ENCODE measurements at places on chromosomes 7 and 10. TPM values are rescaled to one million over a fixed set of nuclear protein-coding genes. Genes with fewer than 3 reads are reported as not detected.

The SYT15B gene
- 0.24 TPM for total RNA-seq

The C10orf53 gene
- not detected for total RNA-seq

The SLC39A12 gene
- not detected for total RNA-seq

The PRKG1 gene
- total RNA-seq: 0.21 TPM

The FGFBP3 gene
- total RNA-seq: 1.9 TPM

The IKZF1 gene
- 0.28 TPM for total RNA-seq

The FAM237B gene
- not detected for total RNA-seq

- H3K4me1 ChIP-seq: no peaks in the 10 kb centered on the region
- H3K36me3 ChIP-seq: peaks cover 7% of the 10 kb centered on the region
- DNase-seq: no peak
- no peak overlapping the region for H3K27ac ChIP-seq
- H3K4me3 ChIP-seq: no peak overlapping the region
Observed at GRCh38 chr10:129784291-129784690, 179.8 kb downstream of the EBF3 start.

DNA sequence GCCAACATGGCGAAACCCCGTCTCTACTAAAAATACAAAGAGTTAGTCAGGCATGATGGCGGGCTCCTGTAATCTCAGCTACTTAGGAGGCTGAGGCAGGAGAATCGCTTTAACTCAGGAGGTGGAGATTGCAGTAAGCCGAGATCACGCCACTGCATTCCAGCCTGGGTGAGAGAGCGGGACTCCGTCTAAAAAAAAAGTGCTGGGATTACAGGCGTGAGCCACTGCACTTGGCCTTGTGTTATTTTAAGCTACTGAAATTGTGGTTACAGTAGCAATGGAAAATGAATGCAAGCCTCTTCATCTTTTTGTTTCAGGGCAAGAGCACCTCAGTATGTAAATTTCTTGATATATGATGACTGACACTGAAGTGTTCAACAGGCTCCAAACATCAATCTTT is 106.4 kb upstream of the IMMP2L start:
- H3K36me3 ChIP-seq: no peaks in the 10 kb centered on the region
- H3K4me1 ChIP-seq: no peaks in the 10 kb centered on the region
- no peaks in the 10 kb centered on the region for H3K27me3 ChIP-seq
- no peak overlapping the region for H3K27ac ChIP-seq
- H3K4me3 ChIP-seq: no peak overlapping the region

DNA sequence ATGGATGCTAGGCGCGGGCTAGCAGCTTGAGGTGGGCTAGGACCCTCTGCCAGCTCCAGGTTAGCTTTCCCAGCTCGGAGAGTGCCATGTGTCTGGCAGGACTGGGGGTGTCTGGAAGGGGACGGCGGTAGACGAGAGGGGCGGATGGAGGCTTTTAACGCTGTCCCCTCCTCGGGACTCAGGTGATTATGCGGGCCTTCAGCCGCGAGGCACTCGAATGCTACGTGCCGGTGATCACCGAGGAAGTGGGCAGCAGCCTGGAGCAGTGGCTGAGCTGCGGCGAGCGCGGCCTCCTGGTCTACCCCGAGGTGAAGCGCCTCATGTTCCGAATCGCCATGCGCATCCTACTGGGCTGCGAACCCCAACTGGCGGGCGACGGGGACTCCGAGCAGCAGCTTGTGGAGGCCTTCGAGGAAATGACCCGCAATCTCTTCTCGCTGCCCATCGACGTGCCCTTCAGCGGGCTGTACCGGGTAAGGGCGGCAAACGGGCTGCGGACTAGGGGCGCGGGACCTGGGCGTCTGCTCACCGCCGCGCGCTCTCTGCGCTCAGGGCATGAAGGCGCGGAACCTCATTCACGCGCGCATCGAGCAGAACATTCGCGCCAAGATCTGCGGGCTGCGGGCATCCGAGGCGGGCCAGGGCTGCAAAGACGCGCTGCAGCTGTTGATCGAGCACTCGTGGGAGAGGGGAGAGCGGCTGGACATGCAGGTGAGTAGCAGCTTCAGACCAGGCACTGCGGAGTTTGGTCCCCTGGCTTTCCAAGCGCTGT is 1.1 kb downstream of the CYP26A1 start:
- peaks cover 31% of the 10 kb centered on the region for H3K36me3 ChIP-seq
- peaks cover 10% of the 10 kb centered on the region for H3K27me3 ChIP-seq
- DNase-seq: no peak
- H3K4me1 ChIP-seq: peaks cover under 1% of the 10 kb centered on the region
- H3K4me3 ChIP-seq: peak overlapping the region; percentile 81

- H3K4me1 ChIP-seq: peaks cover 11% of the 10 kb centered on the region
- H3K27ac ChIP-seq: no peak overlapping the region
- peaks cover 5% of the 10 kb centered on the region for H3K36me3 ChIP-seq
- H3K27me3 ChIP-seq: no peaks in the 10 kb centered on the region
- no peak for DNase-seq
Observed at GRCh38 chr10:99671386-99671785, 12.1 kb downstream of the ENTPD7 start.

DNA sequence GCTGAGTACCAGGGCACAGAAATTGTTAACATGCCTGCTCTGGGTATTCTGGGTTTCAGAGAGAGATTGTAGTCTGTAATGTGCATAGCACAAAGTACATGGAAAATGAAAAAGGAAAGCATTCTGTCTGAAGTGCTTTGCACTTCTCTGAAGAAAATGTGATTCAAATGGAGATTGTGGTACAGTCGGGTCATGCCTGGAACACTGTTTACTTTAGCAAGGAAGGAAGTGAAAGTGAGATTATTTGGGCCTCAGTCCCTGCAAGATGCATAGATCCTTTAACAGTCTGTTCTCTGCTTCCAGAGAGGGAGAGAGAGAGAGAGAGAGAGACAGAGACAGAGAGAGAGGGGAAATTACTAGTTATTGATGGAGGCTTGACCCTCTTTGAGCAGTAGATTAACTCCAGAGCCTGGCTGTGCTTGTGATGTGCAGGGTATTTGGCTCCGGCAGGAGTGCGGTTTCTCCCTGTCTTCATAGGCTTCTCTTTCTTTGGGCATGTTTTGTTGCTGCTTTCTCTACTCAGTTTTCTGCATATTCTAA is 5.4 kb downstream of the VWC2 start:
- DNase-seq: no peak
- no peaks in the 10 kb centered on the region for H3K36me3 ChIP-seq
- H3K27me3 ChIP-seq: no peaks in the 10 kb centered on the region

- H3K27ac ChIP-seq: no peak overlapping the region
- H3K4me1 ChIP-seq: no peaks in the 10 kb centered on the region
- H3K27me3 ChIP-seq: no peaks in the 10 kb centered on the region
- H3K4me3 ChIP-seq: no peak overlapping the region
- H3K36me3 ChIP-seq: peaks cover 57% of the 10 kb centered on the region
- no peak for DNase-seq
Observed at GRCh38 chr10:21552638-21553037, 18.6 kb downstream of the MLLT10 start.

GRCh38 chr7:18573410-18574234 is 78.1 kb downstream of the HDAC9 start:
- H3K4me3 ChIP-seq: no peak overlapping the region
- peaks cover 30% of the 10 kb centered on the region for H3K4me1 ChIP-seq
- H3K27me3 ChIP-seq: no peaks in the 10 kb centered on the region
- H3K27ac ChIP-seq: no peak overlapping the region
- H3K36me3 ChIP-seq: peaks cover 33% of the 10 kb centered on the region

DNA sequence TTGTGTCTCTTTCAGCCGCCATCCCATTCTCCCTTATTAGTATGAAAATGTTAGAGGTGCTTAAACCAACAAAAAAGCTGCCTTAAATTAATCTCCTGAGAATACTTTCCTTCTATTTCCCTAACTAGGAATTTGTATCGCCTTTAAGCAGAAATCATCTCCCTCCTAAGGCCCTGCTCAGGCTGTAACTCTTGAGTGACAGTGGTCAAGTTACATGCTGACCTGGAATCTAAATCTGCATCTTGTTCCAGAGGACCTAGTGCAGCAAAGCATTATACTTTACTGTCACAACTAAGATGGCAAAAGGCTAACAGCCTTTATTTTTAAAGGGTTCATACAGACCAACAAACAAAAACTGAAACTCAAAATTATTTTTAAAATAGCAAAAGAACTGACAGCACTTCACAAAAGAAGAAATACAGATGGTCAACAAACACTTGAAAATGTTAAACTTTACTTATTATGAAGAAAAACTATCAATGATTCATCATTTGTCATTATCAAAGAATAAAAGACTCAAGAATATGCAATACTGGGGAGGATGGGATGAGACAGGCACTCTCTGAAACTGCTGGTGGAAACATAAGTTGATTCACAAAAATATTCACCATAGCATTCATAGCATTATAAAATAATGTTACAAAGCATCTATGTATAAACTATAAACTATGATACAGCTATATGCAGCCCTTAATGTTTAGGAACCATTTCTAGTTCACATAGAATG is 11.0 kb downstream of the CYREN start:
- peak overlapping the region; percentile 55 for H3K27ac ChIP-seq
- no peaks in the 10 kb centered on the region for H3K27me3 ChIP-seq

- no peak for DNase-seq
- no peak overlapping the region for H3K4me3 ChIP-seq
- H3K36me3 ChIP-seq: no peaks in the 10 kb centered on the region
- H3K4me1 ChIP-seq: no peaks in the 10 kb centered on the region
- no peaks in the 10 kb centered on the region for H3K27me3 ChIP-seq
- no peak overlapping the region for H3K27ac ChIP-seq
Observed at GRCh38 chr7:84624927-84625326, 430.3 kb upstream of the SEMA3A start.

- H3K27me3 ChIP-seq: no peaks in the 10 kb centered on the region
- H3K27ac ChIP-seq: no peak overlapping the region
- no peak overlapping the region for H3K4me3 ChIP-seq
- DNase-seq: peak; percentile 45
- H3K36me3 ChIP-seq: peaks cover 5% of the 10 kb centered on the region
- peaks cover 13% of the 10 kb centered on the region for H3K4me1 ChIP-seq
Observed at GRCh38 chr10:127441350-127442219, 107.5 kb upstream of the NPS start.

- no peak for DNase-seq
- H3K4me1 ChIP-seq: peaks cover 8% of the 10 kb centered on the region
- H3K4me3 ChIP-seq: no peak overlapping the region
Observed at GRCh38 chr10:31157123-31158010, 125.7 kb upstream of the ZNF438 start.

- no peaks in the 10 kb centered on the region for H3K36me3 ChIP-seq
- no peaks in the 10 kb centered on the region for H3K4me1 ChIP-seq
- H3K4me3 ChIP-seq: no peak overlapping the region
- H3K27ac ChIP-seq: no peak overlapping the region
- H3K27me3 ChIP-seq: peaks cover 12% of the 10 kb centered on the region
Observed at GRCh38 chr10:70063418-70064098, 10.9 kb downstream of the MACROH2A2 start.

All from Calu3 (cell line).